Breast epithelium (tissue), 4 donors: ENCODE measurements at places on chromosomes 5 and 9. TPM values are rescaled to one million over a fixed set of nuclear protein-coding genes. Genes with fewer than 3 reads are reported as not detected.

DNA sequence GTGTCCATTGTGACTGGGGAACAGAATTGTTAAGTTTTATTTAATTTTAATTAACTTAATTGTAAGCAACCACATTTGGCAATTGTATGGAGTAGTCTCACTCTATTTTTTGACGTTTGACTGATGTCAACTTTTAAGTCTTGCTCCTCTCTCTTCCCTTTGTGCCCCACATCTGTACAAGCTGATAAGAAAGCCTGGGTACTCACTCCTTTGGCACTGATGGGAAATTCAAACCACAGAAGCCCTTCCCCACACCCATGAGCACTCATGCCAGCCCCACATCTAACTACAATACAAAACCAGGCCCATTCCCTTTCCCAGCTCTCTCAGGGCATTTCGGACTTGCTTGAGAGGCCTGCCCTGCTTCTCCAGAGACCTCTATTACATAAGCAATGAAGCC lies 451.5 kb upstream of the KIF2A start:
- no peak for DNase-seq

GRCh38 chr9:95835393-95835792 lies 40.1 kb upstream of the ERCC6L2 start:
- no peak for DNase-seq

GRCh38 chr5:137751869-137752491 lies 2.2 kb downstream of the HNRNPA0 start:
- DNase-seq = no peak

- no peak for DNase-seq
Measured at GRCh38 chr9:114021578-114021977, 56.5 kb downstream of the AMBP start.

GRCh38 chr9:36815023-36815422 lies 219.0 kb downstream of the PAX5 start:
- DNase-seq = no peak

AK6 gene
- 25.6 TPM for total RNA-seq

DNA sequence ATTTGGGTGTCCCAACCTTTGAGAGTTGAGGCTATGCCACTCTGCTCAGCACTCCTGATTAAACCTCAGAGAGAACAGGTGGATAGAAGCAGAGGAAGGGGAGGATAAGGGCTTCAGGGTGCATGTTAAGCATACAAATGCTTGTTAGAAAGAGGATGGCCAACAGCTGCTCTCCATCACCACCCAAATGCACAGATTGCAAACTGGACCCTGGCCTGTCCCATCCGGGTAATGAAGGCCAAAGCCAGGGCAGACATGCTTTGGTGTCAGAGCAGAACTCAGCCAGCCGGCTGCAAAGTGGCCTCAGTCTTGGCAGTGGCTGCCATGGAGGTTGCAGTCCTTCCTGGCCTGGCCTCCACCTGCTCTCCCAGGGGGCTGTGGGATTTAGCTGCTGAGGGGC lies 84.3 kb downstream of the SIL1 start:
- no peak for DNase-seq

DNA sequence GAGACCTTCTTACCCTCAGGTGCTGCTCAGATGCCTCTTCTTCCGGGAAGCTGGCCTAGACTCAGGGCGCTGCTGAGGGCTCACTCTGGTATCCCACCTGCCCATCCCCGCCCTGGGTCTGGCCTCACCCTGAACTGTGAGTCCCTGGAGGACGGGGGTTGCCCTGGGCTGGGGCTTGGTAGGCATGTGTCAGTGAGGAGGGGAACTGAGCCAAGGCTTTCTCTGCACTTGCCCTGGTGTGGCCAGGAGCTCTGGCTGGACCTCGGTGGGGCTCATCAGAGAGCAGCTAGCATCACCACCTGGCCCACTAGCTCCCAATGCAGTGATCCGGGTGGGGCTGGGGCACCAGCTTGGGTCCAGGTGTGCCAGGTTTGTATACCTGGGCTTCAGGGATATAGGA lies 15.6 kb downstream of the PLEKHG4B start:
- DNase-seq = no peak

SEMA5A gene
- 25.9 TPM for total RNA-seq

PCDHA12 gene
- total RNA-seq = 0.48 TPM

CDKN2B gene
- 70.1 TPM for total RNA-seq

- DNase-seq = no peak
Measured at GRCh38 chr5:95822043-95822541, 434 bp downstream of the GLRX start.

DNA sequence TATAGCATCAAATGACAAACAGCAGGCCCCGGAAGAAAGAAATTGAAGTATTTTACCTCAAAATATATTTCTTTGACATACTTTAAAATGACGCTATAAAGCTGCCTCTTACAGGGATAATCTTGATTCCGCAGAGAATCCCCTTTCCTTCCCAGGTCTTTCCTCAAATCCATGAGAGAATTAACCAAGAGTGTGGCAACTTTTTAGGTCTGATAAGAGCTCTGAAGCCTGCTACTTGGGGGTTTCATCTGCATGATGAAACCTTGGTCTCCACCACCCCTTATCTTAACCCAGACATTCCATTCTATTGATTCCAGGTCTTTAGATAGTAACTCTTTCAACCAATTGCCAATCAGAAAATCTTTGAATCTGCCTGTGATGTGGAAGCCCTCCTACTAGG lies 173.8 kb downstream of the CEMIP2 start:
- DNase-seq = no peak

- peak; percentile 82 for DNase-seq
Measured at GRCh38 chr9:134738869-134739659, 97.5 kb downstream of the COL5A1 start.

DNA sequence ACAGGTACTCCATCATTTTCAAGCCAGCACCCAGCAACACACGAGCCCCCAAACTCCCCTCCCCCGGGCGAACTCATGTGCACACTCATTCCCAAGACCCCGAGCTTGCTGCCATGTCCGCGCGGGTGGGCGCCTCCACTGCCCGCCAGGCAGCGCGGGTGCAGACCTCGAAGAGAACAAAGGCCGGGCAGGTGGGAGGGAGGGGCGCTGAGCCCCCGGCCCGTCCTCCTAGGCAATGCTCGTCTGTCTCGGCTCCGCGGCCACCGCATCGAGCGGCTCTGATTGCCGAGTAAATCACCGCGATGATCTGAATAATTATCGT lies 47.1 kb upstream of the PSD2 start:
- no peak for DNase-seq

DNA sequence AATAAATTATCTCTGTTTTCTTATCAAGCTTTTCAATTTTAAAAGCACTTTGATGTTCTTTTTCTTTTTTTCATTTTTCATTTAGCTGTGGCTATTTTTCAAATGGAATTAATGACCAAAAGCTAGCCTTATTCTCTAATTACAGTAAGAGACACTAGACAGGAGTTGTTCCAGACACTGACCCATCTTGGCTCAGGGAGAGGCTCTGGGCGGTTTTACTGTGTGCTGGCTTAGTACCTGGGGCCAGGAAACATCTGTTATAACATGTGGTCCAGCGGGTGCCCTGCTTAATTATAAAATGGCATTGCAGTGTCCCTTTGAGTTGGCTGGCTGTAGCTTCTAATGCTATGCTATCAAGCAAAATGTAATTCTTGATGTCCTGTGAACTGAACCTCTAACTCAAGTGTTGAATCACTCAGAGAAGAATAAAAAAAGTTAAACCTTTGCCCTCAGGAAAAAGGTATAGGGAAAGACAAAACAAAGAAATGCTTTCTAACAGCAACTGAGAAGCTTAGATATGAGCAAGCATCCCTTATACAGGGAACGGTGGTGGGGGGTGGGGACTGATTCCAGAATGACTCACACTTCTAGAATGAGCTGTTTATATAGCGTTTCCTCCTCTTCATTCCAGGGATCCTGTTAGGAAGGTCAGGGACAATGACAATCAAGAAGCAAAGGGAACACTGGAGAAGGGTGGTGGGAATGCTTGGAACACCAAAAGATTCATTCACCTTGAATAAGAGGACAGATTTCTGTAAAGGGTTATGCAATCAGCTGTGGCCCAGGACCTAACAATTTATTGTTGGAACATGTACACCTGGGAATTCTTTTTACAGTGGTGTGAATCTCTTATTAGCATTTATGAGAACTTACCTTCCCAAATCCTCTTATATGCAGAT lies 58.7 kb upstream of the NFIB start:
- DNase-seq = peak; percentile 58

GRCh38 chr5:105739732-105740131 lies 1931.0 kb downstream of the EFNA5 start:
- DNase-seq = no peak

DNA sequence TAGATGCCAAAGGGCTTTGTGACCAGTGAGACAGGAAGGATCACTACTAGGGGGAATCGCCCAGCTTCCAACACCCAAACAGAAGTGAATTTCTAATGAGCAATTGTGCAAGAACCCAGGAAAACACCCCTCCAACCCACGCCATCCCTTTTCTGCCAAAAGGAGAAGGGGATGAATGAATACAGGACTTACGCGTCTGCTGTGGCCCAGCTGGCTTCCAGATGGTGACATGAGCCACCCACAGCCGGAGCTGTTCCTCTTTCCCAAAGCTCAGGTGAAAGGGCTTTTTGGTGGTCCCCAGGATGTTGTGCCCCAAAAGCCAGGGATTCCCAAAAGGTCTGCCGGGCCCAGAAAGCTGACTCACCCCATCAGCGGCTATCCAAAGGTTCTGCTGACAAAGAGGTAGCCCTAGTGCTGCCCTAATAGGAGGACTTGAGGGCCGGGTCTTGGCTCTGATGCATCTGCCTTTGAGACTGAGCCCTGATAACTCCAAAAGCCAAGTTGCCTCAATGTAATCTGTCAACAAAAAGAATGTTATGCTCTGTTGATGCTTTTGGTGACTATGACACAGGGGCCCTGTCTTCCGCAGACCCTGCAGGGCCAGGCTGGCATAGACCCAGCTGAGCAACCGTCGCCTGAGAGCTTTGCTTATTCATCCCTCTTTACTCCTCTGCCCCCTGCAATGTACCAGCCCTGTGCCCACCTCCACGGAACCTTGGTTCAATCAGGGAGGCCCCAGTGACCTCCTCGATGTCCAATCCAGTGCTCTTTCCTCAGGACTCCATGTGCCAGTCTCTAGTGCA lies 14.5 kb downstream of the GSN start:
- no peak for DNase-seq

DNA sequence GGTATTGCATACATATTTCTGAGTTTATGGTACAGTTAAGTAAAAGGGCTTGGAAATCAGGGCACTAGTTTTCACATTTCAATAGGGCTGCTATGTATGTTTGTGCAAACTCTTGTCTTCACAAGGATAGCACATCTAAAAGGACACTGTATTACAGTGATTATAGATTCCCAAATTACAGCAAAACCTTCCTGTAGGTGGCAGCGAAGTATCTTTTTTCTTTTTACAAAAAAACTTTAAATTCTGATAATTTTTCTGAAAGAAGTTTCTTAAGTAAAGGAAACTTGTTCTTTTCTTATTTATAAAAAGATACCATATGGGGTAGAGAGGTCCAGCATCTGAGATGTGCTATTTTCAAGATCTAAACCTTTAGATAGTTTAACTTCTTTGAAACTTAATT lies 337.8 kb downstream of the PTPRD start:
- DNase-seq = no peak

KCNV2 gene
- not detected for total RNA-seq

DNA sequence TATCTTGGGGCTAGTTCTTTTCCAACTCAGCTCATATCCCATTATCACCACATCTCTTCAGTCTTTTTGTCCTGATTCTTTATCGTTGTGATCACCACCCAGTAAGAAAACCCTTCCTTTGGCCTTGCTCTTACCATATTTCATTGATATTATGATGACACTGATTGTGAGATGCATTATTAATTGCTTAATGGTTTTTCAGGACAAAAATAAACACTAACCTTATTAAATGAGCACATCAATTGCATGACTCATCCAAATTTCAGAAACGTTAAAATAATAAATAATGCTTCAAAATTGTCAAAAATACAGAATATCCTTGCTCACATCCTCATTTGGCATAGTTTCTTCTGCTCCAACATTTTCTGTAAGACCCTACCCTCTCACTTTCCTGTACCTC lies 270.7 kb downstream of the PDE4D start:
- no peak for DNase-seq

FAM81B gene
- total RNA-seq = not detected

SPIN1 gene
- 103 TPM for total RNA-seq

- DNase-seq = no peak
Measured at GRCh38 chr5:40409601-40410000, 270.1 kb upstream of the PTGER4 start.

GRCh38 chr5:38563624-38564023 lies 7.2 kb upstream of the LIFR start:
- DNase-seq = no peak

DNA sequence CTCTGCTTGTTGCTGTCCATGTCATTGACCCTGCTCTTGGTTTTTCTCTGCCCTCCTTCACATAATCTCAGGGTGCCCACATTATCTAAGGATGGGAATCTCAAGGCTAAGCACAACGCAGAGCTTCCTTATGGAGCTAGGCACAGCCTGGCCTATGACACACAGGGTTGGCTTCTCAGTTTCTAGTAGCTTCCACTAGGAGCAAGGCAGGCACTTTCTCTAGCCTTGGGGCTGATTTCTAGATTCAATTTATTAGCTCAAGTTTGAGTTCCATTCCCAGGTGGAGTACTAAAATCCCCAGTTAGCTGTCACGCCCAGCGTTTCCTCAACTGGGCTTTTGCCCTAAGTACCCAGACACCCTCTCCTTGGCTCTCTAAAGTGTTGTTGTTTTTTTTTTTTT lies 12.4 kb downstream of the IL4 start:
- no peak for DNase-seq

- DNase-seq = no peak
Measured at GRCh38 chr9:34647651-34648050, 1.2 kb downstream of the GALT start.

DNA sequence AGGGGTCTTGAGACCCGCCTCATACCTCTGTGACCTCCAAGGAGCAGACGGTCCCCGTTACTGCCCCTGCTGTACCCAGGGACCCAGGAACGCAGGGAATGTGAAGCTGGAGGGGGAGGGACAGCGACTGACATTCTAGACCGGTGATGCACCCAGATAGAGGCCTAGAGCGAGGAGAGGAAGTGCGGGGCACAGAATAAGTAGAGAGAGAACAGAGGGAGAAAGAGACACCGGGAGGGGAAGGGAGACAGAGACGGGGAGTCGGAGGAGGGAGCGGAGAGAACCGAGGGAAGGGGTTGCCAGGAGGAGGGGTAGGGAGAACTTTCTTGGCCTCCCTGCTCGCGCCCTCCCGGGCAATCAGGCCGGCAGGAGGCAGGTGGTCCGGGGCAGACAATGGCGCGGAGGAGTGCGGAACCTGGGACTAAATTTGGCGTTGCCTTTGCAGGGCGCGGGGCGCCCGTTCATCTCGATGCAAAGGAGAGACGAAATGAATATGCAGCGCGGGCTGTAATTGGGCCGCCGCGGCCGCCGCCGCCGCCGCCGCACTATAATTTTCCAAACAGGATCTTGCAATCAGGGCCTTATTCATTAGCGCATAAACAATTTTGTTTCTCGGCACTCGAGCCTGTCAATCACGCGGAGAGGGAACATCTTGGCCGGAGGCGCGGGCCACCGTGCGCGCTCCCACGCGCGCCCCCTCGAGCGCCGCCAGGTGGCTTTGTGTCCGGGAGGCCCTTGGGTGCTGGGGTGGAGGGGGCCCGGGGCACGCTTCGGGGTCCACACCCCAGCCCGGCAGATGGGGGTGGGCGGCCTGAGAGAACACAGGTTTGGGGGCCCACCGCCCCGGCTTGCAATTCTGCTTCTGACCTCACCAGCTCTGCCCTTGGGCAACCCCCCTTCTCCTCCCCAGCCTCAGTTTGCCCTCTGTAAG lies 33.0 kb downstream of the NDUFA8 start:
- DNase-seq = no peak
